ENCODE measurements at places on chromosomes 3 and 15. TPM values are rescaled to one million over a fixed set of nuclear protein-coding genes. Genes with fewer than 3 reads are reported as not detected.

GRCh38 chr3:46517784-46518181 is 20.0 kb downstream of the RTP3 start:
- no peak for DNase-seq
- H3K4me1 ChIP-seq, result no peaks in the 10 kb centered on the region
- no peaks in the 10 kb centered on the region for H3K36me3 ChIP-seq
- H3K4me3 ChIP-seq, result no peak overlapping the region
- no peaks in the 10 kb centered on the region for H3K27me3 ChIP-seq

The C3orf85 gene
- not detected for total RNA-seq

DNA sequence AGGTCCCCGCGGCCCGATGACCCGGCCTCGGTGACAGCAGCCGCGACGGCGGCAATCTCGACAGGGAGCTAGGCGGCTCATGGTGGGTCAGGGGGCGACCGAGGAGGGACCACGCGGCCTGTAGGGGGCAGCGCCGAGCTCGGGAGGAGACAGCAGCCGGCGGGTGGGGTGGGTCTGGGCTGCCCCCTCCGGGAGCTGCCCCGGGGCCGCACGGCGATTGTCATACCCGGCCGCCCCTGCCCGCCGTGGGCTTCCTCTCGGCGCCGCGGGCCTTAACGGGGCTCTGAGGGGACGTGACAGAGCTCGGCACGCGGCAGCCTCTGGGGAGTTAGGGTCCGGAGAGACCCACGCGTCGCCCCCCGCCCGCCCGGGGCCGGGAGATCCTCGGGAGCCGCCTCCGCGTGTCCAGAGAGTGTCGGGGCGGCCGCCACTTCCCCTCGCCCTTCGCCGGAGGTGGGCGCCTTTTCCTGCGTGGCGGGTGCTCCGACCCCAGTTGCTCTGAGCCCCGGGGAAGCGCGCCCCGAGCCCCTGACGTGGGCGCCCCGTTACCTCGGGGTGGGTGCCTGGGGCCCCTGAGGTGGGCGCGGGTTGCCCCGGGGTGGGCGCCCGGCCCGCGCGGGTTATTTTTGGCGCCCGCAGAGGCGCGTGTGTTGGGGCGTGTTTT is 539 bp upstream of the PLCL2 start:
- peak overlapping the region; percentile 96 for H3K4me3 ChIP-seq
- peak overlapping the region; percentile 95 for H3K27ac ChIP-seq
- DNase-seq, result peak; percentile 57
- no peaks in the 10 kb centered on the region for H3K27me3 ChIP-seq
- no peaks in the 10 kb centered on the region for H3K36me3 ChIP-seq
- H3K4me1 ChIP-seq, result peaks cover 33% of the 10 kb centered on the region

- peaks cover 57% of the 10 kb centered on the region for H3K36me3 ChIP-seq
- H3K4me3 ChIP-seq, result no peak overlapping the region
- DNase-seq, result no peak
Measured at GRCh38 chr15:25766417-25766816, 96.7 kb downstream of the ATP10A start.

The NPAP1 gene
- not detected for total RNA-seq

GRCh38 chr3:25397150-25397549 is 30.9 kb upstream of the RARB start:
- no peak for DNase-seq
- no peak overlapping the region for H3K27ac ChIP-seq
- no peak overlapping the region for H3K4me3 ChIP-seq
- H3K36me3 ChIP-seq, result no peaks in the 10 kb centered on the region

Measured in naive thymus-derived CD8-positive, alpha-beta T cell (primary cell).